ENCODE measurements at places on chromosomes 12 and 14.

- DNase-seq, result no peak
These were observed 132.7 kb downstream of the NRXN3 start for GRCh38 chr14:78302841-78303240.

GRCh38 chr12:96878704-96879103, 28.4 kb upstream of the NEDD1 start:
- no peak for DNase-seq

DNA sequence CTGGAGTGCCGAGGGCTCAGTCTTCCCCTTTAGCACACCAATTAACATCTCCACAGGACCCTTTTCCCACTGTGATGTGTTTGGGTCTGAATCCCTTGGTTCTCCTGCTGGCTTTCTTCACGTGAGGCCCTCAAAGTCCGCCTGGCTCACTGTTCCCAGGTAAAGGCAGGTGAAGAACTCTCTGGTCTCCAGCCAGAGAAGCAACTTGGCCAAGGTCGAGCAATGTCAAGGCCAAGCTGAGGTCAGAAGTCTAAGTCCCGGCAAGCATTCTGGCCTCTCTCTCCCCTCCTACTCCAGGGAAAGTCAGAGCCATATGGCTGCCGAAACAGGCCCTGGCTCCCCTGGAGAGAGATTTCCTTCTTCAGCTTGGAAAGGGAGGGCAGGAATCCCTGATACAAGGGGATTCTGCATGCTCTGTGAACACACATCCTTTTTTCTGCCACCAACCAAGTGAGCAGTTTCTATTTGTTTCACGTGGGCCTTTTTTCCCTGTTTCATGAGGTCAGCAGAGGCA, 61.4 kb upstream of the ESRRB start:
- DNase-seq, result no peak

- DNase-seq, result no peak
These were observed 14.3 kb upstream of the DERA start for GRCh38 chr12:15896867-15897266.

Data from activated naive CD8-positive, alpha-beta T cell treated with anti-CD3 and anti-CD28 coated beads for 36 hours (primary cell).